ENCODE measurements at places on chromosomes 12 and 14. TPM values are rescaled to one million over a fixed set of nuclear protein-coding genes. Genes with fewer than 3 reads are reported as not detected.

DNA sequence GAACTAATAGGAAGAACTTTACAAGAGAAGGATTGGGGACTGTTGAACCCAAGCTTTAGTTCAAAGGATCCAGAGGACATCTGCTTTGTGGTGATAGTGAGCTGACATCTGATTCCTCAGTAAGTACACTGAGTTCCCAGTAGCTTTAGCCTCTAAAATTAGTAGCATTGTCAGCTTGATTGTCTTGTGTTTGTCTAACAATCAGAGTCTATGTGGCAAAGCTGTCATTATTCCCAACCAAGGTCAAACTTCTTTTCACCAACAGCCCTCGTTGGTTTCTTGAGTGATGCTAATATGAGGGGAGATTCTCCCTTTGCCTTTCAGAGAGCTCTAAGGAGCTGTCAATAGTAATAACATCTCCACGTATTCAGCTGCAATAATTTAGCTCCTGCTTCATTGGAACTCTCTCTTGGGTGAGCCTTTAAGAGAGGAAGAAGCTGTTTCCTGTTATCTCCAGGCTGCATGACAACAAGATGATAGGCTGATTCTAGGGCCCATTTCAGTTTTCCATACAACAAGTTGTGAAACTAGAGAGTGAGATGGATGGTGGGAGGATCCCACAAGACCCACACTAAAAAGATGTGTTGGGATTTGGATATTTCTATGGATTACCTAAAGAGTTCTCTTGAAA is 46.7 kb downstream of the TGFB3 start:
- DNase-seq = peak; percentile 85

DNA sequence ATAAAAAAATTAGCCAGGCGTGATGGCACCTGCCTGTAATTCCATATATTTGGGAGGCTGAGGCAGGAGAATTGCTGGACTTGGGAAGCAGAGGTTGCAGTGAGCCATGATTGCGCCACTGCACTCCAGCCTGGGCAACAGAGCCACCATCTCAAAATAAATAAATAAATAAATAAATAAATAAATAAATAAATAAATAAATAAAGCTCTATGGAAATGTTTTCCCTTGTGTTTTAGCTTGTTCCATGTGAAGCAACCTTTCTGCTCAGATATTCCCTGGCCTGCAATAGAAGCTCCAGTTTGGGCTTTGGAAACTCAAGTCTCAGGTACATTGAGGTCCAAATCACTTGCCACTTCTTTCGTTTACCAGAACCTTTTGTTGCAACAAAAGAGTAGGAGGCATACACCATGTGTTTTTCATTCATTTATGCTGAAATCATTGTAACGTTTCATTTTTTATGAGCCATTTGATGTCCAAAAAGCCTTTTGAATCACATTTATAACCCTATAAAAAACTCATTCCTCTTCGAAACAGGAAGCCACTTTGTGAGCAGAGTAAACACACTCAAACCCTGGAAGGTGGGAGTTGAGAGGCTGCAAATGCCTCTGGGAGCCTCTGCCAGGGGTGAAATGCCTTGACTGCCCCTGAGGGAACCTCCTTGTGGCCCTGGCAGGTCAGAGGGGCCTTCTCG is 376.6 kb upstream of the TBX3 start:
- no peak for DNase-seq

HAL gene
- total RNA-seq = not detected

GRCh38 chr12:124689631-124690030 is 122.2 kb upstream of the NCOR2 start:
- DNase-seq = no peak

STYX gene
- total RNA-seq = 21.1 TPM

- DNase-seq = no peak
Observed at GRCh38 chr14:102923201-102923924, 900 bp downstream of the AMN start.

- DNase-seq = no peak
Observed at GRCh38 chr14:39680777-39681176, 248.5 kb upstream of the FBXO33 start.

RHOJ gene
- total RNA-seq = not detected

DNA sequence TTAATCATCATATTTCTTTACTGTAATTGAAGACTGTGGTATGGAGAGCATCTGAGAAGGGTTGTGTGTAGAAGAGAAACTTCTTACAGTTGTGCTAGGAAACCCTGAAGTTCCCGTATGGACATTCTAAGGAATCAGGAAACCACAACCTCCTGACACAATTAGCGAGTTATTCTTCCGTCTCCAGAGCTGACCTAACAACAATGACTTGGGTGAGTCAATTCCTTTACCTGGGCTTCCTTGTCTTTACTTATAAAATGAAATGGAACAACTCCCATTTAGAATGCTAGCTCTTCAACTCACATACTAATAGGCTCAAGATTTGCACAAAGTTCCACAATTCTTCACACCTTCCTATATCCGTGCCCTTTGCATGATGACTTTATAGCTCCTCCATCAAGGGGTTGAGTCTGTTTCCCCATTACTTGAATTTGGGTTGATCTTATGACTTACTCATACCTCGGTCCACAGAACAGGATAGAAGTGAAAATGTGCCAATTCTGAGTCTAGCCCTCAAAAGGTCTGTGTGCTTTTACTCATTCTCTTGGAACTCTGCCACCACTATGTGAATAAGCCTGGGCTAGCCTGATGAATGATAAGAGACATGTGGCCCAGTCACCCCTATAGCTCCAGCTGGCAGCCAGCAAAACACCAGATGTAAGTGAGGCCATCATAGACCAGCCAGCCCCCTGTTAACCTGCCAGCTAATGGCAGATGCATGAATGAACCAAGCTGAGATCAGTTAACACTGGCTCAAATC is 459.4 kb downstream of the ETNK1 start:
- peak; percentile 9 for DNase-seq

CPSF2 gene
- 54.7 TPM for total RNA-seq

C14orf132 gene
- total RNA-seq = 35.7 TPM

DNA sequence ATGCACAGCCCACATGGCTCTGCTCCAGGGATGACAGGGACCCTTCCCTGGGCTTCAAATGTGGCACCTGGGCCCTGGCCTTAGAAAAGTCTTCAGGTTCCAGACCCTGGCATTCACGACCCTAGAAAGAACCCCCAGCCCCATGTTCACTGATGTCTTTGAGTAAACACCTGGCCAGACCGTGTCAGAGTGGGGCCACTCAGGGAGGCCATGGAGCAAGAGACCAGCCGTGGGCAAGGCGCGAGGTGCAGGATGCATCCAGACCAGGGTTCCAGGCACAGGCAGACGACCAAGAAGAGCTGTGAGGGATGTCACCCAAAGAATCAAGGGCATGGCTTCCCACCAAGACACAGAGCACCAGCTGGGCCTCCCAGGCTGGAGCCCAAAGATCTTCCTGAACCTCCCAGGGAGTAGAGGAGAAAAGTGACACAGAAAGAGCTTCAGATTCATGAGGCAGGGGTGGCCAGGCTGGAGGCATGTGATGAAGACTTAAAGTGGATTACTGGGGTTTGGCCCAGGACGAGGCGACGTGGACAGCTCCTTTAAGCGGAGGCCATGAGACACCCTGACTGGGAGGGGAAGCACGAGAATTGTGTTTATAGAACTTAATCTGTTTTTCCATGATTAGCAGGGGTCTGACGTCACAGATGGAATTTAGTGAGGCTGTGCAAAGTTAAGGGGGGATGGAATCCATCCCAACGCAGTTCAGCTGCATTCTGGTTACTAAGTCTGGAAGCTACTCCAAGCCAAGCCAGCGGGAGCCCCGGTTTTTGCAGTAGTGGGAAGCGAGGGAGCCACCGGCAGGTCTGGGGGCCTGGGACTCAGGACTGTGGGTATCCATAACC is 61.6 kb downstream of the ARL6IP4 start:
- no peak for DNase-seq

DNA sequence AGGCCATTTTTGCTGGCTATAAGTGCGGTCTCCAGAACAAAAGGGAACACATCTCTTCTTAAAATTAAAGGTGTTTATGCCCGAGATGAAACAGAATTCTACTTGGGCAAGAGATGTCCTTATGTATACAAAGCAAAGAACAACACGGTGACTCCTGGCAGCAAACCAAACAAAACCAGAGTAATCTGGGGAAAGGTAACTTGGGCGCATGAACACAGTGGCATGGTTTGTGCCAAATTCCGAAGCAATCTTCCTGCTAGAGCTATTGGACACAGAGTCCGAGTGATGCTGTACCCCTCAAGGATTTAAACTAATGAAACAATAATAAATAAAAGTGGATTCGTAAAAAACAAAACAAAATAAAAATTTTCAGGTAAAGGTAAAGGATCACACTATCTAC is 33.4 kb downstream of the PKP2 start:
- DNase-seq = no peak

All from myocyte (in vitro differentiated cells).